ENCODE measurements at places on chromosomes 2 and 18. TPM values are rescaled to one million over a fixed set of nuclear protein-coding genes. Genes with fewer than 3 reads are reported as not detected.

GRCh38 chr2:67997903-67998302 lies 64.9 kb downstream of the C1D start:
- no peaks in the 10 kb centered on the region for H3K36me3 ChIP-seq
- H3K27me3 ChIP-seq = peaks cover 3% of the 10 kb centered on the region
- DNase-seq = no peak
- no peak overlapping the region for H3K4me3 ChIP-seq

MYO1B gene
- total RNA-seq = 39.0 TPM

DNA sequence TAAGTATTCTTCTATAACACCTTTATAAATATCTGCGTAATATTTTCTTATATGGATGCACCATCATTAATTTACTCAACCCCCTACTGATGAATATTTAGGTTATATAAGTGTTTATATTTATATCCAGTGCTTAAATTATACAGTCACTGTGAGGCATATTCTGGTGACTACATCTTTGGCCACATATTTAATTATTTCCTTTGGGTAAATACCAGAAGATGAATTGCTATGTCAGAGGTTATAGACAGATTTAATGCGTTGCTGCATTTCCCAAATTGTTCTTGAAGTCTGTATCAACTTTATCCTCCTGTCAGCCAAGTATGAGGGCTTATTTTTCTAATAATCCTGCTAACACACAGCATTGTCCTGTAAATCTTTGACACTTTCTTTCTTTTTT lies 18.7 kb downstream of the DYSF start:
- no peaks in the 10 kb centered on the region for H3K36me3 ChIP-seq
- peaks cover 18% of the 10 kb centered on the region for H3K4me1 ChIP-seq
- H3K27me3 ChIP-seq = peaks cover 24% of the 10 kb centered on the region

- peaks cover 14% of the 10 kb centered on the region for H3K27me3 ChIP-seq
- H3K27ac ChIP-seq = no peak overlapping the region
- H3K36me3 ChIP-seq = peaks cover 13% of the 10 kb centered on the region
- H3K4me3 ChIP-seq = no peak overlapping the region
- no peaks in the 10 kb centered on the region for H3K4me1 ChIP-seq
Measured at GRCh38 chr2:240420206-240421104, 15.0 kb upstream of the GPC1 start.

LCT gene
- not detected for total RNA-seq

DNA sequence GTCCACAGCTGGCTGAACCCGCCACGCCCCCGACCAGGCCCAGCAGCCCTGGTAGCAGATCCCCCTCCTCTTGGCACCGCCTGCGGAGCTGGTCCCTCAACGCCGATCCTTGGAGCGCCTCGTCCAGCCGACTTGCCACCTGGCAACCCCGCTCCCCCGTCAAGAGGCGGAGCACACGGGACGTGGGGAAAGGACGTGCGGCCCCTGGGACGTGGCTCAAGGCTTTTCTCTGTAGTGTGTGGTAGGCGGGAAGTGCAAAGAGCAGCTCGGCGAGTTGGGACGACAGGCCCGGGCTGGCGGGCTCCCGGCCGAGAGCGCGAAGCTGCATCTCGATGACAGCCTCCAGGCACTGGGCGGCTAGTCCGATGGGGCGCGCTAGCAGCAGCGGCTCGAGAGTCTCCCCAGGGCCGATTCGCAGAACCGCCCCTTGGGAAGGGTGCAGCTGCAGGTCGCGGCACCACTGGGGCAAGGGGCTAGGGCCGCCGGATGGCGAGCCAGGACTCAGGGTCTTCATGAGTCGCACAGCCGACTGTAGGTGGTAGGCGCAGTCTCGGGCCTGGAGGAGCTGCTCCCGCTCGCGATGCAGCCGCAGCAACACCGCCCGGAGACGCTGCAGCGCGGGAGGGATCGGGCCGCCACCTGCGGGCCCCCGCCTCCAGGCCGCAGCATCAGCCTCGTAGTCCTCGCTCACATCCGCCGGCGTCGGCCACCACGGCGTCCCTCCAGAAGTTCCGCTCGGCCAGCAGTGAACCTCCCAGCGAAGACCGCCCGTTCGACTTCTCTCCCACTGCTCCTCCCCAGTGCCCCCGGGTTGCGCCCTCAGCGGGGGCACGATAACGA lies 617 bp downstream of the CCDC142 start:
- peak overlapping the region; percentile 100 for H3K27ac ChIP-seq
- no peaks in the 10 kb centered on the region for H3K27me3 ChIP-seq
- peaks cover 10% of the 10 kb centered on the region for H3K4me1 ChIP-seq
- DNase-seq = peak; percentile 66

- H3K27me3 ChIP-seq = no peaks in the 10 kb centered on the region
- H3K36me3 ChIP-seq = peaks cover 48% of the 10 kb centered on the region
- peaks cover 14% of the 10 kb centered on the region for H3K4me1 ChIP-seq
- no peak overlapping the region for H3K4me3 ChIP-seq
Measured at GRCh38 chr2:191404568-191404991, 159.4 kb downstream of the MYO1B start.

GRCh38 chr2:195984923-195985726 lies 83.5 kb downstream of the DNAH7 start:
- H3K4me3 ChIP-seq = no peak overlapping the region
- H3K36me3 ChIP-seq = peaks cover 5% of the 10 kb centered on the region
- no peaks in the 10 kb centered on the region for H3K27me3 ChIP-seq
- no peaks in the 10 kb centered on the region for H3K4me1 ChIP-seq

B3GNT2 gene
- 32.2 TPM for total RNA-seq

SDC1 gene
- total RNA-seq = 47.3 TPM

DNA sequence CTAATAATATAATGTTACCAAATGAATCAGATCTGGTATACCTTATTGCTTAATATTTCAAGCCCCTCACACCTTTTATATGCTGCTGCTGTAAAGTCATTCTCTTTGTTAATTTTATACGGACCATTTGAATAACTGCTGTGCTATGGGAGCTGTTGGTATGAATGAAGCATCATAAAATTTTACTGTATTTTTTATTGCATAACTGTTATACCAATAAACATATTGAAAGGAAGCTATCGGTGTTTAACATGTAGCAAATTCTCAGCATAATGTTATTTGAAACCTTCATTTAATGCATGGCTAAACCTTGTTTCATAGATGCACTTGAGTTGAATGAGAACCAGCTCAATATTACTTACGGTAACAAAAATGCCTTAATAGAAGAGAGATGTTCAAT lies 1040.3 kb downstream of the SOCS6 start:
- H3K27ac ChIP-seq = no peak overlapping the region
- DNase-seq = no peak
- H3K4me3 ChIP-seq = no peak overlapping the region
- H3K27me3 ChIP-seq = peaks cover 20% of the 10 kb centered on the region

CIB4 gene
- not detected for total RNA-seq

DYNAP gene
- 0.46 TPM for total RNA-seq

DNA sequence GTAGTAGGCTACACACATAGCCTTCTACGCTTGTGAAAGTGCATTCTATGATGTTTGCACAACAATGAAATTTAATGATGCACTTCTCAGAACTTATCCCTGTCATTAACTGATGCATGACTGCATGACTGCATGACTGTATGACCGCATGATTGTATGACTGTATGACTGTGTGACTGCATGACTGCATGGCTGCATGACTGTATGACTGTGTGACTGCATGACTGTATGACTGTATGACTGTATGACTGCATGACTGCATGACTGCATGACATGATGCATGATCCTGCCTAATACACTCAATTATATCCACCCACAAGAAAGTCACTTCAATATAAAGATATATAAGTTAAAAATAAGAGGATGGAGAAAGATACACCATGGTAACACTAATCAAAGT lies 365.4 kb upstream of the FSIP2 start:
- no peaks in the 10 kb centered on the region for H3K4me1 ChIP-seq
- no peaks in the 10 kb centered on the region for H3K27me3 ChIP-seq
- H3K4me3 ChIP-seq = no peak overlapping the region
- no peak for DNase-seq

GRCh38 chr2:187504312-187504921 lies 49.8 kb downstream of the TFPI start:
- no peak for DNase-seq
- H3K4me1 ChIP-seq = peaks cover 24% of the 10 kb centered on the region
- peak overlapping the region; percentile 9 for H3K27ac ChIP-seq
- H3K36me3 ChIP-seq = peaks cover 16% of the 10 kb centered on the region
- H3K4me3 ChIP-seq = no peak overlapping the region

- no peak for DNase-seq
- H3K4me3 ChIP-seq = no peak overlapping the region
- peaks cover 11% of the 10 kb centered on the region for H3K4me1 ChIP-seq
- no peaks in the 10 kb centered on the region for H3K36me3 ChIP-seq
- peaks cover 9% of the 10 kb centered on the region for H3K27me3 ChIP-seq
Measured at GRCh38 chr2:201228271-201228911, 31.9 kb upstream of the CASP8 start.

DNA sequence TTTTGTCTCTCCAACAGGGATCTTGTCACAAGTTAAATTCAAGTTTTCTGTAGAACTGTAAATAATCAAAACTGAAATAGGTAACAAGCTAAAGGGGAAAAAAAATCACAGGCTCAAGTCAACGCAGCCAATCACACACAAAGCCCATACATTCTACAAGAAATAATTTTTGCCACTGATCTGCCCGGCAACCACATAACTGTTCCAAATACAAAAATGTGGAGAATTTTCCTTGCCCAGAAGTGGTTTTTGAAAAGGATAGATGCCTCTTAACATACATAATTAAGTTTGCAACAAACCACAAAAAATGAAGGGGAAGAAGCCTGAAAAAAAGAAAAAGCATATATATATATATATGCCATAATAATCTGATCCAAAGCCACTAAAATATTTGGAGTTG lies 60.3 kb downstream of the FARSB start:
- H3K36me3 ChIP-seq = peaks cover 51% of the 10 kb centered on the region
- DNase-seq = no peak
- no peaks in the 10 kb centered on the region for H3K27me3 ChIP-seq
- H3K4me3 ChIP-seq = no peak overlapping the region

GRCh38 chr18:25250474-25250851 lies 101.5 kb downstream of the ZNF521 start:
- no peak for DNase-seq
- no peak overlapping the region for H3K27ac ChIP-seq
- H3K4me3 ChIP-seq = no peak overlapping the region
- no peaks in the 10 kb centered on the region for H3K36me3 ChIP-seq
- H3K4me1 ChIP-seq = no peaks in the 10 kb centered on the region

LRP1B gene
- total RNA-seq = 0.14 TPM

GRCh38 chr2:54166121-54166773 lies 50.8 kb downstream of the ACYP2 start:
- no peaks in the 10 kb centered on the region for H3K36me3 ChIP-seq
- H3K27ac ChIP-seq = no peak overlapping the region
- no peaks in the 10 kb centered on the region for H3K4me1 ChIP-seq
- DNase-seq = no peak

GRCh38 chr2:30807249-30807648 lies at the start of gene CAPN13:
TSS of gene CAPN13 (minus strand) at chr2:30807446. CDS start at chr2:30787325, 20,121 bp downstream.
- peak within 1 kb of the TSS; percentile 14 for H3K27ac ChIP-seq
- no peaks in the 10 kb centered on the region for H3K36me3 ChIP-seq
- H3K27me3 ChIP-seq = no peaks in the 10 kb centered on the region
- peaks cover 11% of the 10 kb centered on the region for H3K4me1 ChIP-seq
- DNase-seq = peak; percentile 49

DNA sequence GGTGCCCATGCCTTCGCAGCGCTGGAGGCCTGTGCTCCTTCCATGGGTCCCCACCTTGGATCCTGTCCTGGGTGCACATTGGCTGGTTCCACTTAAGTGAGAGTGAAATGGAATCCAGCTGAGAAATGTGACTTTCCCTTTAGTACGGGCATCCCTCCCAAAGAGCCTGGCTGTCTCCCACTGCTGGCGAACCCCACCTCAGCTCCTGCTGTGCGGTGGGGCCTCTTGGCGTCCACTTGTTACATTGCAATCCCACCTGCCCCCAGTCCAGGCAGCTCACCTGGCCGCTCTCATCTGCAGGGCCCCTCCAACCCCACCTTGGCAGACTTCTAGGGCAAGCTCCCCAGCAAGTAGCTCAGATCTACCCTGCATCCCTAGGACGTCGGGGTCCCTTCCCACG lies 35.5 kb upstream of the GNAL start:
- no peak overlapping the region for H3K27ac ChIP-seq
- peaks cover 6% of the 10 kb centered on the region for H3K4me1 ChIP-seq
- no peak overlapping the region for H3K4me3 ChIP-seq
- H3K27me3 ChIP-seq = peaks cover 19% of the 10 kb centered on the region
- H3K36me3 ChIP-seq = peaks cover 12% of the 10 kb centered on the region

GRCh38 chr2:60468382-60469085 lies 84.9 kb downstream of the BCL11A start:
- DNase-seq = no peak
- peak overlapping the region; percentile 76 for H3K27ac ChIP-seq
- H3K4me1 ChIP-seq = peaks cover 58% of the 10 kb centered on the region
- no peaks in the 10 kb centered on the region for H3K27me3 ChIP-seq
- H3K4me3 ChIP-seq = no peak overlapping the region
- H3K36me3 ChIP-seq = peaks cover 15% of the 10 kb centered on the region

FOXD4L1 gene
- 0.09 TPM for total RNA-seq

DNA sequence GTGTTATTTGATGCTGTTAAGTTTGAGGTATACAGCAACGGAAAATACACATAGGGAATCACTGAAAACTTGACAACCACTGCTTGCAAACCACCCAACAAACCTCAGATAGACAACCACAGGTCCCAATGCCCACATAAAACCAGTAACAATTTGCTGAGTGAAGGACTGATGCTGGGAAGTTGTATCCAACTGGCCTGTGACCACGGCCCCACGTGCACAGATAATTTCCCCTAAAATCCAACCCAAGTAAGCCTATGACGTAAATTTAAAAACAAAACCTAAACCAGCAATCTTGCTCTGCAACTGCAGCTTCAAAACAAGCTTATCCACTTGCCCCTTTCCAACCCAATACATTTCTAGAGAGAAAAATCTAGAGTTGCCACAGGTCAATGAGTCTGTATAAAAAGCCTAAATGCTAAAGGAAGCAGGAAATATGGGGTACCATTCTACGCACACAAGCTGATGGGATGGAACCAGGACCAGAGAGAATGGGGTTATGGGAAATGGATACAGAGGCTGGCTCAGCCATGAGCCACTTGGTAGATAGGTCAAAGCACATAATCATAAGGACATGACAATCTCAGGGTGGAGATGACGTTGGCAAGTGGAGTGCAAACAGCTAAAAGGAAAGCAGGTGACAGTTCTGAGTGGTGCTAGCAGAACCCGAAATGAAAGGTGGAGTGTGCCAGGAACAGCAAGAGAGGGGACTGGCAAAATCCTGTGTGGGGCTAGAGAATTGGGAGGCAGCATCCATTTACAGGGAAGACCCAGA lies 27.8 kb upstream of the CREB1 start:
- H3K4me3 ChIP-seq = no peak overlapping the region
- no peaks in the 10 kb centered on the region for H3K36me3 ChIP-seq
- peaks cover 3% of the 10 kb centered on the region for H3K27me3 ChIP-seq

- H3K27me3 ChIP-seq = no peaks in the 10 kb centered on the region
- peaks cover 7% of the 10 kb centered on the region for H3K4me1 ChIP-seq
- DNase-seq = no peak
Measured at GRCh38 chr18:73458186-73458964, 590.6 kb upstream of the NETO1 start.

GRCh38 chr2:238132463-238133450 lies 5.7 kb upstream of the KLHL30 start:
- H3K4me3 ChIP-seq = no peak overlapping the region
- no peaks in the 10 kb centered on the region for H3K4me1 ChIP-seq
- H3K27me3 ChIP-seq = no peaks in the 10 kb centered on the region
- no peak overlapping the region for H3K27ac ChIP-seq
- no peaks in the 10 kb centered on the region for H3K36me3 ChIP-seq
- DNase-seq = no peak

Measured in WTC11 (cell line).